Mucosa of descending colon (tissue), 3 donors: ENCODE measurements at places on chromosomes 1 and 21. TPM values are rescaled to one million over a fixed set of nuclear protein-coding genes. Genes with fewer than 3 reads are reported as not detected.

Gene KRTAP10-3
- total RNA-seq: not detected

Gene CRABP2
- 0.38 TPM for total RNA-seq

Gene FAM72A
- 3.1 TPM for total RNA-seq

Gene ERICH3
- total RNA-seq: 0.51 TPM

Gene NPR1
- total RNA-seq: 6.0 TPM

GRCh38 chr1:226868726-226869125, 1.7 kb upstream of the PSEN2 start:
- no peak for DNase-seq

- no peak for DNase-seq
These were observed 71.4 kb downstream of the CDC7 start for GRCh38 chr1:91572044-91572443.

GRCh38 chr1:55321942-55322341, 106.8 kb upstream of the USP24 start:
- no peak for DNase-seq

- DNase-seq: no peak
These were observed at the start of gene NKAIN1 for GRCh38 chr1:31239653-31240241. TSS of gene NKAIN1 (minus strand) at chr1:31239887. CDS start at chr1:31239547, 340 bp downstream.

- no peak for DNase-seq
These were observed 21.3 kb downstream of the DENND2C start for GRCh38 chr1:114648503-114648902.

DNA sequence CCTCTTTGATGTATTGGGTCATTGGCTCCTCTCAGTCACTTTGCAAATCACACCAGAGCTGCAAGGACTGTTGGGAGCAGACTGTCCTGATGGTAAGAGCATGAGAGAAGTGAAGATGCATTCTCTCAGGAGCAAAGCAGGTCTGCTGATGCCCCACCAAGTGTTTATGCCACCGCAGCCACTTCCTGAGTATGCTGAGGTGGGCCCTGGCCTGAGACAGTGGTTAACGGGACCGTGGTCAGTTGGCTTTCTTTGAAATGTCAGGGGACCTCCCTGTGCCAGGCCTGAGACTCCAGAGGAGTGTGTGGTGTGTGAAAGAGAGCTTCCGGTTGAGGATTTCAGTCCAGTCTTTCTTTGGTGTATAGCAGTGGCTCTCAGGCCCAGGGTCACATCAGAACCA, 79.4 kb downstream of the SPATA46 start:
- DNase-seq: no peak

DNA sequence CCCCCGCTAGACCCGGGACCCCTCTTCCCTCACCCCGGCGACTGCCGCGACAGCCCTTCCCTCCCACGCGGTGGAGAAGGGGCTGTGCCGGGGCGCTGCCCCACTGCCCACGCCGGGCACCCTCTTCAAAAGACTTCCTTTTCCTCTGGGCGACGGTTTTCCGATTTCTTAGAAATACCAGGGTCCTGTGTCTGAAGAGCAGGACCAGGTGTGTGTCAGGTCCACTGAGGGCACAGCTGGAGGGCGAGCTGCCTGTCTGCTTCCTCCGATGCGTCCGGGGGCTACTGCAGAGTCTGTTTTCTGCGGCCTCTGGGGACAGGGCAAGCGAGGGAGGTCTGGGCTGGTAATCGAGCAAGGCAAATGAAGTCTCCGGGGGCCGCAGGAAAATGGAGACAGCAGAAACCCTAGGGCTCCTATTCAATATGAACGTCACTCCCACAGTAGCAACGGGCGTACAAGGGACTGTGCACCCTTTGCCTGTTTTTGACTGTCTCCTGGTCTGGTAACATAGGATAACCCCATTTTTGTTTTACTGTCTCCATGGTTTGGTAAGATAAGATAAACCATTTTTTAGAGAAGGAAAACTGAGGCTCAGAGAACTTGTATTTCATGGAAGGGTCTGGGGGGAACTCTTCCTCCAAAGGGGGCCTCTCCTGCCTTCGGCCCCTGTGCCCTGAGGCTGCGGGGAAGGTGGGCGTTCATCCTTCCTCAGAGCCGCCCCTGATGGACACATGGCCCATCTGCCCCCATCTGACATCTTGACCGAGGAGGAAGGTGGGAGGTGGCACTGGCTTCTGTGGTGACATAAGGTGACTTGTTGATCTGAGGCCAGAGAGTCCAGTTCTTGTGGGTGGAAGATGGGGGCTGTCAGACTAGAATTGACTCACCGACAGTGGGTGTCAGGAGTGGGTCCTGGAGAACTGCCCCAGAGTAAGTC, 970 bp downstream of the TNFRSF1B start:
- no peak for DNase-seq

DNA sequence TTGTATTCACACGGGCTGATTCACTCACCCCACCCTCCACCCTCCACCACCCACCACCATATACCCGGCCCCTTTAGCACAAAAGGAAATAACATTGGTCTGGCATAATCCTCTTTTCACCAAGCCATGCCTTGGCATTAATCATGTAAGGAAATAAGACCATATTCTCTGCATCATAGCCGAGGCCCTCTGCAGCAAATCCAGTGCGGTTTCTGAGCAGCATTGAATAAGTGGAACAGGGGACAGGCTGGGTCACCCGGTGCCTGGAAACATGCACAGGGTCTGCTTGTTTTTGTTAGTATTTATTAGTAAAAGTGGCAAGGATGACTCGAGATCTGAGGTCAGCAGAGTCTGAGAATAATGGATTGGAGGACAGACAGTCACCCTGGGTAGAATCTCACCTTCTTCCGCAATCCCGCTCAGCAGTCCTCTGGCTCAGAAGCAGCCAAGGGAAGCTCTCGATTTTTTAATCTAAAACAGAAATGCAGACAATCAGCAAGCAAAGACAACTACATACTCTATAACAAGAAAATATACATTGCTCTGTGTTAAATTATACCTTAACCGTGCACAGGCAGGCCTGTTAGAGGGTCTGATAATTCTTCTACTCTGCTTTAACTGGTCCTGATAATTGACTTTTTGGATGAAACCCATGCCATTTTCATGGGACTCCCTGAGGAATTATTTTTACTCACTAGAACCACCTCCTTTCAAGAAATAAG, 52.4 kb upstream of the CDC42BPA start:
- no peak for DNase-seq

DNA sequence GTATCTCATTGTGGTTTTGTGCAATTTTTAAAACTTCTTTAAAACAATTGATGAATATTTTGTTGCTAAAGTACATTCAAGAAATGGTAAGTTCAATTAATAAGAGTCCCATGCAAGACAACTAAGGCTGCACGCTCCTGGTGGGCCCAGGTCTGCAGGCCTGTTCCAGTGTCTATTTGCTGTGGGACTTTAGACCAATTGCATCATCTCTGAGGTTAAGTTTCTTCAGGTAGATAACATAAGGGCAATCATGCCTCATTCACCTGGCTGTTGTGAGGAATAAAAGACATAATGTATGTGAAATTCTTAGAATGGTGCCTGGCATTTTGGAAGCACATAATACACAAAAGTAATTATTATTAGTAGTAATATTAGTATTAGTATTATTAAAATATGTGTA, 82.9 kb downstream of the SLC25A24 start:
- DNase-seq: no peak

DNA sequence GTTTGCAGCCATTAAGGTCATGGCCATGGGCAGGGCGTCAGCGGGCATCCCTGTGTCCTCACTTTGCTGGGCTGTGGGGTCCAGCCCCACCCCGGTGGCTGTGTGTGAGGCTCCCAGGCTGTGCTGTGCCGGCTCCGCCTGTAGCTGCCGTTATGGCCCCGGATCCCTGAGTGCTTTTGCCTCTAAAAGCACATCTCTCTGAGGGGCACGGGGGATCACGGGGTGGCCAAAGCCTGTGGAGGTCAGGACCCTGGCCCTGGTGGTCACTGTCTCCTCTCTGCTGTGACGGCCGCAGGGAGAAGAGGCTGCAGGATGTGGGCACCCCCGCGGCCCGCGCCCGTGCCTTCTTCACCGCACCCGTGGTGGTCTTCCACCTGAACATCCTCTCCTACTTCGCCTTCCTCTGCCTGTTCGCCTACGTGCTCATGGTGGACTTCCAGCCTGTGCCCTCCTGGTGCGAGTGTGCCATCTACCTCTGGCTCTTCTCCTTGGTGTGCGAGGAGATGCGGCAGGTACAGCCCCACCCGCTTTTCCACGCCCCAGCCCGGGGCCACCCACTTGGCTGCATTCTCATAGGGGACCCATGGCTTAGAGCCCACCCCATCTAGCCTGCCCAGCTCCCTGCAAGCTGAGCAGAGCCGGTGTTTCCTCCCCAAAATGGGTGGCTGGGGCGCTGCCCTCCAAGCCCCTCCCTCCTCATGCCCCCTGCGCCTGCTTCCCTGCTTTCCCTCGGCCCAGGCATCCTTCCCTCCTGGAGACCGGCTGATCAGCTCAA, 48.2 kb downstream of the TRPM2 start:
- DNase-seq: no peak

DNA sequence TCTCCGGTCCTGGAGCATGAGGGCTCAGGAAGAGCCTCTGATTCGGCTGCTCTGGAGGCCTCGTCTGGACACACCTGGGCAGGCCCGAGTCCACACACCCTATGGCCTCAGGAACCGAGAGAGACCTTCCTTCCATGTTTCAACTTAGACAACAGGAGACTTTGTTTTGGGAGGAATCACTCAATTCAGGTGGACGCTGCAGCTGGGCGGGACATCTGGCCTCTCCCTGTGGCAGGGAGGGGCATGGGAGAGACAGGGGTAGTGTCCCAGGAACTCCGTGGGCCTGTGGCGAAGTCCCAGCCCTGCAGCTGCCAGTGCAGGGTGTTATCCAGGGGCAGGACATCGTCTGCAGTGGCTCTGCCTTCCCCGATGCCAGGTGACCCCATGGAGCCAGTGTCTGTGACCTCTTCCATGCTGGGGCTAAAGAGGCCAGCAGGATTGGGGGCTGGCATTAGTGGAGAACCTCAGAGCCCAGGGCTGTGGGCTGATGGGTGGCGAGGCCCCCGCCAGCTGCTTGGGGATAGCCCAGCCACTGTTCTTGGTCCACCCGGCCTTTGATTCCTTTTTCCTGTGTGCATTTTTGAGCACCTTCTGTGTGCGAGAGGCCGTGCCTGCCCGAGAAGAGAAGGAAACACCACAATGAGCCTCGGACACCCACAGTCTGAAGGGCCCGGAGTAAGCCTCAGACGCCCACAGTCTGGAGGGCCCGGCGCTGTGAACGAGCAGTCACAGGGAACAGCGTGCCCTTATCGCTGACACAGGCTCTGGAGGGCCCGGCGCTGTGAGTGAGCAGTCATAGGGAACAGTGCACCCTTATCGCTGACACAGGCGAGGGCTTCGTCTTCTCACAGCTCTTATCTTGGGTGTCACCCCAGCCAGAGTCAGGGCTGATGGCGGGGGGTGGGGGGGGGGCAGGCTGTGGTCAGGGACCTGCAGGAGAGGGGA, 6.2 kb downstream of the COL18A1 start:
- DNase-seq: no peak

GRCh38 chr1:8047686-8048445, 21.8 kb upstream of the ERRFI1 start:
- DNase-seq: no peak

DNA sequence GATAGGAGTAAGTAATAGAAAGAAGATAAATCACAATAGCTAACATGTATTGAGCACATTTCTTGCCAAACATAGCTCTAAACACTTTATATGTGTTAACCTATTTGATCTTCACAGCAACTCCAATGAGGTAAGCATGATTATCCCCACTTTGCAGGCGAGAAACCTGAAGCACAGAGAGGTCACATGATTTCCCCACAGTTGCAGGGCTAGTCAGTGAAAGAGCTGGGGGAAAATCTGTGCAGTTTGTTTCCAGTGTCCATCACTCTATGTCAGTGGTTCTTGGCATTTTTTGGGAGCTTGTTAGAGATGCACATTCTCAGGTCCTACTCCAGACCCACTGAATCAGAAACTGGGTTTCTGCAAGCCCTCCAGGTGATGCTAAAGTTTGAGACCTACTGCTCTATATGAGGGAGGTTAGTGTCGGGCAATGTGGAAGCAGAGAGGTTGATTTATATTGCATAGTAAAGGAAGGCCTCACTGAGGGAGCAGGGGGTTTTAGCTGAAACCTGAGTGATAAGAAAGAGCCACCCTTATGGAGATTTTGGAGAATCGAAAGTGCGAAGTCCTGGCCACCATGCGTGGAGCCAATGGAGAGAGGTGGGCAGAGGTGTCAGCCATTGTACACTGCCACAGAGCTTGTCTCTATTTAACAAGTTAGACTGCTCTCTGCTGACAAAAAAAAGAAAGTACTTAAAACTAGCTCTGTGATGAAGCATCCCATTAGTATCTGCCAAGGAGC, 20.9 kb downstream of the MCOLN3 start:
- DNase-seq: no peak

DNA sequence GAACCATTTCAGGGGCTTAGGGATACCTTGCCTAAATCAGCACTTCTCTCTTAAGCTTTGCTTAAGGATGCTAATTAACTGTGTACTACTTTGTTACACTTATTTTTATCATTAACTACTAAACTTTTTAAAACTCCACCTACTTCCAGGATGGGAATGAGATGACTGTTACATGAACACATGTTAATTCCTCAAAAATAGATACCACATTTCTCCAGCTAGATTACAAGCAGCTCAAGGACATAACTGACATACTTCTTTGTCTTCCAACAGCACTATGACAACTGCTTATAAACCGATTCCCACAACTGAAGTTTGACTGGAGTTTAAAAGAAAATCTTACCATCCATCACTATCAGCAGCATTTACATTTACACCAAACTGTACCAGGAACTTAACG, 53.7 kb downstream of the TP53BP2 start:
- no peak for DNase-seq

DNA sequence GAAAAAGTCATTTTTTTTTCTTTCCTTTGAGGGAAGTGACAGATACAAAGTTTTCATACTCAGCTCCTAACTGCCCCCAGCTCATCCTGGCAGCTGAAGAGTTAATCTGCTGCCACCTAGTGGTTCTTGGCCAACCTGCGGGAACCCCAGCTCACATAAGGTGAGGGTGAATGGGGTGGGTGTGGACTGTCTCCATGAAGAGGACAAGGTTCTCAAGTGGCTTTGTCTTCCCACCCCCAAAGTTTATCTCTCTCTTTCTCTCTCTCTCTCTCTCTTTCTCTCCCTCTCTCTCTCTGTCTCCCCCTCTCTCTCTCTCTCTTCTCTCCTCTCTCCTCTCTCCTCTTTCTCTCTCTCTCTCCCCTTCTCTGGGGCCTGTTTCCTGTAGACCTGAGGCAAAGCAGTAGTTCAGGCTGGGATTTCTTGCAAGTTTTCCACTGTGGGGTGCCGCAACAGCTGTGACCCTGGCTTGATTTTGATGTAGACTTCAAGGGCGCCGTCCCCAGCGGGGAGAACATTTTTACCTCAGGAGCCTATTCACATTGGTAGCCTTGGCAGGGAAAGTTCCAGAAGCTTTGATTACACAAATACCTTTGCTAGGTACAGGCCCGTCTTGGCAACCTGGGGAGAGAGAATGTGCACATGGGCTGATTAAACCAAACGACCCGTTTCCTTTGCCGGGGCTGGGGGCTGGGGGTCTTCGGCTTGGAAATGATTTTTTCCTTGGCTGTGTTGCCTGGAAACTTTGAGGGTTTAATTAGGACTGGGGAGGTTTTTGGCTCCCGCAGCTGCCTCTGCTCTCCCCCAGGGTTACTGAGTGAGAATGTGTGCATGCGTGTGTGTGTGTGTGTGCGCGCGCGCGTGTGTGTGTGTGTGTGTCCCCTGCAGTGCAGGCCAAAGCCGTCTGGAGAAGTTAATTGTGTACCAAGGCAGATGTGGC, 135.9 kb downstream of the TM2D1 start:
- DNase-seq: no peak

GRCh38 chr1:111192074-111192473, 8.4 kb downstream of the DENND2D start:
- no peak for DNase-seq

- no peak for DNase-seq
These were observed 9.2 kb upstream of the H6PD start for GRCh38 chr1:9225411-9225785.
